ENCODE measurements at places on chromosomes 12 and 14.

DNA sequence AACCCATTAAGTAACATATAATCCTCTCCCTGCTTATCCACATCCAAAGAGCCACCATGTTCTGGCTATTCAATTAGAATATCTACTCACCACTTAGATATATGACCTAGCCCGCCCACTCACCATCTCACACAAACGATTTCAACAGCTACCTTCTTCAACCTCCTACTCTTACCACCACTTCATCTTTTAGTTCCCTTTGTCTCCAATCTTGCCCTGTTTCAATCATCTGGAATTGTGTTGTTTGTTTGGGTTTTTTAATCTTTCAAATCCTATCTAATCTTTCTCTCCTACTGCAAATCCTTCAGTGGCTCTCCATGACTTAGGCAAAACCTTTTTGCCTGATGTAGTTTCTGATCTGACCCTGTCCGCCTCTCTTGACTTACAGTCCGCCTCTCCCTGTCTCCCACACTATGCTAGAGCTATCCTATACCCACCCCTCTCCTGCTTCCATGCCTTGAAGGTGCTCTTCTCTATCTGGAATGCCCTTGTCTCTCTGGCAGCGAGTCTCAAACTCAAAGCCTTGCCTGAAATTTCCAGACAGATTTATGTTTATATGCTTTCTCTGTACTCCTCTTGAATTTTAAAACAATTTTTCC, 161.0 kb upstream of the CRY1 start:
- no peak for DNase-seq

DNA sequence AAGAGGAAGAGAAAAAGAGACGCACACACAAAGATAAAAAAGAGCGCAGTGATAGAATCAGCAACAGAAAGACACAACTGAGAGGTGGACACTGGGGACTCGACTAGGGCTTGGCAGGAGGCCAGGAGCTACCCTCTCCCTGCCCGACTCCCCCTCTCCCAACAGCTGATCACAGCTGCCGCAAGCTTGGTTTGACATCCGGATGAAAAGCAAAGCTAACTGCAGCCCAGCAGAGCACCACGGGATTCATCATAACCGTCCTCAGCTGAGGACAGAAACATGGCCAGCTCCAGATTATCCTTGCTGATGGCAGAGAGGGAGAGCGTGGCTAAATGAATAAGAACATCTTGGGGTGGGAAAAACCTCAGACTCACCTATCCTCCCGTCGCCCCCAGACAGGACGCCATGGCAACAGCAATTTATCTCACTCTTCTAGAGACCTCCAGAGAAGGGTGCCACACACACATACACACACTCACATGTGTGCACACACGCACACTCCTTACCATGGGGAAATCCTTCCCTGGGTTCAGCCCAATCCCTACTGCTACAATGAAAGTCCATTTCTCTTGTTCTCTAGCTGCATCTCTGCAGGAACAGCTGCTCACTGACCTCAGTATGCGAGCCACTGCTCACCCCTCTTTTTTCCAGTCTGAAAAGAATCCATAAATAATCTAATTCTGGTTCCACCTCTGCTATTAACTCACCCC, 135.3 kb downstream of the NTF3 start:
- DNase-seq: no peak

DNA sequence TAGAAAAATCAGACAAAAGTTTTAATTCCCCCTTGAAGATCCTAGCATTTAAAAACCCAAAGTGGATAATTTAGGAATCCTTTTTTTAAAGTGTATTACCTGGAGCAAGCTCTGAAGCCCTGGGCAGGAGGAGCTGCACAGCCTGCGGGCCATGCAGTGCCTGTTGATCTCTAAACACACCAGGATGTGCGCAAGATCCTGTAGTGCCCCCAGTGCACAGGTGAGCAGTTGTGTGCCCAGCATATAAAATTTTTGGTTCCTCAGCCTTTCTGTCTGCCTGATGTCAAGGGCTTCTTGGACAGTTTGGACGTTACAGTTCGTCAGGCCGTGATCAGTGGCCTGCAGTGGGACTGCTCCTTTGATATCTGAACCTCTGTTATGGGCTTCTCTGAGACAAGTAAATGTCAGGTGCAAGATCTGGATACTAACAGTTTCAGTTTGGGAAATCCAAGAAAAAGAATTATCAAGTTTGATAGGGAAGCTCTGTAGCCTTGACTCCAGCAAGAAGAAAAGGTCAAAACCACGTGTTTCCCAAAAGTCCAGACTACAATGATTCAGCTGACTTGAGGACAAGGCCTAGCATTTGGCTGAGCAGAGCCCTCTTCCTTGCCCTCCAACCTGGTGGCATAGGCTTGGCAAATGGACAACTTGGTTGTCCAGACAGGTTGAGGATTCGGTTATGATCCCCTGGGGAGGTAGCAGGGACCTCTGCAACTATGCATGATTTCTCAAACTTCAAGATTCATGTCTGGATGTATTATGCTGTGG, 1.0 kb downstream of the ATXN7L3B start:
- DNase-seq: peak; percentile 10

DNA sequence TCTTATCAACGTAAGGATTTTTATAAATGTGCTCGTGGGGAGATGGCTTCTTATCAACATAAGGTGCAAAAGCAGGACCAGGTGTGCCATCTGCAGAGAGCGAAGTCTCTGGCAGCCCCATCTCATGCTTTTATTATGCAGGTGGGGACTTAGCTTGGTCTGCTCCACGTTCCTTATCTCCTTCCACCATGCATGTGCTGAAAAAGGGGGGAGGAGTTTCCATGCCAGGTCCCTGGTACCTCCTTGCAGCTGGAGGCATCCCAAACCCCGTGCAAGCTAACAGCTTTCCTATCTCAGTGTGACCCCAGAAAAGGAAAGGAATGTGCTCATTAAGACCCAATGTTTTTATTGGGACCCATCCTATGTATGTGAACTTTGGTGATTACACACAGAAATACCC, 608.5 kb downstream of the TMEM121 start:
- DNase-seq: no peak
